Left renal pelvis (tissue), 4 donors: ENCODE measurements at places on chromosomes 5 and 9. TPM values are rescaled to one million over a fixed set of nuclear protein-coding genes. Genes with fewer than 3 reads are reported as not detected.

DNA sequence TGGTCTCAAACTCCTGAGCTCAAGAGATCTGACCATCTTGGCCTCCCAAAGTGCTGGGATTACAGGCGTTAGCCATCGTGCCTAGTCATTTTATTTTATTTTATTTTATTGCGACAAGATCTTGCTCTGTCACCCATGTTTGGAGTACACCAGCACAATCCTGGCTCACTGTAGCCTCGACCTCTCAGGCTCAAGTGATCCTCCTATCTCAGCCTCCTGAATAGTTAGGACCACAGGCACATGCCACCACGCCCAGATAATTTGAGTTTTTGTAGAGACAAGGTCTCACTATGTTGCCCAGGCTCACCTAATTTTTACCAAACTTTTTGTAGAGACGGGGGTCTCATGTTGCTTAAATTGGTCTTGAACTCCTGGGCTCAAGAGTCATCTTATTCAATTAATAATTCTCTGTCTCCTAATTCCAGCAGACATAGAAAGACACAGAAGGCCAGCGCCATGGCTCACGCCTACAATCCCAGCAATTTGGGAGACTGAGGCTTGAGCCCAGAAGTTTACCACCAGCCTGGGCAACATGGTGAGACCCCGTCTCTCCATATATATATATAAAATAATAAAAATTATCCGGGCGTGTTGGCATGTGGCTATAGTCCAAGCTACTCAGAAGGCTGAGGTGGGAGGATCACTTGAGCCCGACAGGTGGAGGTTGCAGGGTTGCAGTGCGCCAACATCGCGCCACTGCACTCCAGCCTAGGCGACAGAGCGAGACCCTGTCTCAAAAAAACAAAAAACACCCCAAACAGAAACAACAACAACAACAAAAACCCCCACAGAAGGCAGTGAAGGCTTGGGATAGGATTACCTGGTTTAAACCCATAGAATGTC, 1.0 kb upstream of the UBAP1 start:
- no peak for DNase-seq

DNA sequence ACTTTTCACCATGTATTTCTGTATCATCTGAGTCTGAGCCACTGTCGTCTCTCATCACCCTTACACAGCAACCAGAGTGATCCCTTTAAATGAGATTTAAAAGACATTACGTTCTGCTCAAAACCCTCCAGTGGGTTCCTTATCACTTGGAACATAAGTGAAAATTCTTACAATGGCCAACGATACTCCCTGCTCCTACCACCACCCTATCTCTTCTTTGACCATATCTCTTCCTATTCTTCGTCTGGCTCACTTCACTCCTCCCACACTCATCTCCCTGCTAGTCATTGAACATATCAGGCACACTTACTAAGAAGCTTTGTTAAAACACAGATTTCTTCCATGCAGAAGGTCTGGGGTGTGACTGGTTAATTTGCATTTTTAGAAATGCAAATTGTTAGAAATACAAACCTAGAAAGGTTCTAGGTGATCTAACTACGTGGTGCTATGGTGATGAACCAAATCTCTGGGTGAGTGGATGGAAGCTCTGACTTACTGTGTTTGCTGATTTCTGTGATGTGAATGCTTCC, 166.6 kb upstream of the CD180 start:
- no peak for DNase-seq

GRCh38 chr5:156589946-156590216, 260.2 kb upstream of the PPP1R2B start:
- no peak for DNase-seq

Gene OLFM1
- 3.6 TPM for polyA plus RNA-seq

Gene SH2D3C
- 13.8 TPM for polyA plus RNA-seq

Gene CDH6
- 58.7 TPM for polyA plus RNA-seq
